Activated CD4-positive, CD25-positive, alpha-beta regulatory T cell treated with anti-CD3 and anti-CD28 coated beads, Interleukin-2, amount 50 U/mL, for 24 hours (primary cell): ENCODE measurements at places on chromosomes 2 and 18.

DNA sequence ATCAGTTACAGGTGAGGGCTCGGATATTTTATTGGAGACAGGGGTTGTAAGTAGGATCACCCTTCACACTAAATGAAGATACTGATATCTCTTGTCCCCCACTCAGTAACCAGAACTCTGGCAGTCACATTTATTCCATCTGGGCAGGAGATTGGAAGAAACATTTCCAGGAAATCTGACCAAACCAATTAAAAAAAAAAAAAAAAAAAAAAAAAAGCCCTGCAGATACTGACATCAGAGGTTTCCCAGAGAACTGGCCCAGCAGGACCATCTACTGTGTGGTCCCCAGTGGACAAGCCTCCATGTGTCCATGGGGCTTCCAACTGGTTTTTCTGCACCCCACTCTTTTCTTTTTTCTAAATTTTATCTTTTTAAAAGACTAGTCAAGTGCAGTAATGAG, 41.3 kb downstream of the SH2D6 start:
- ATAC-seq, result no peak

GRCh38 chr2:233360771-233361176, 6.5 kb downstream of the DGKD start:
- no peak for ATAC-seq

- no peak for ATAC-seq
Measured at GRCh38 chr18:51666763-51667191, 469.3 kb upstream of the MEX3C start.

DNA sequence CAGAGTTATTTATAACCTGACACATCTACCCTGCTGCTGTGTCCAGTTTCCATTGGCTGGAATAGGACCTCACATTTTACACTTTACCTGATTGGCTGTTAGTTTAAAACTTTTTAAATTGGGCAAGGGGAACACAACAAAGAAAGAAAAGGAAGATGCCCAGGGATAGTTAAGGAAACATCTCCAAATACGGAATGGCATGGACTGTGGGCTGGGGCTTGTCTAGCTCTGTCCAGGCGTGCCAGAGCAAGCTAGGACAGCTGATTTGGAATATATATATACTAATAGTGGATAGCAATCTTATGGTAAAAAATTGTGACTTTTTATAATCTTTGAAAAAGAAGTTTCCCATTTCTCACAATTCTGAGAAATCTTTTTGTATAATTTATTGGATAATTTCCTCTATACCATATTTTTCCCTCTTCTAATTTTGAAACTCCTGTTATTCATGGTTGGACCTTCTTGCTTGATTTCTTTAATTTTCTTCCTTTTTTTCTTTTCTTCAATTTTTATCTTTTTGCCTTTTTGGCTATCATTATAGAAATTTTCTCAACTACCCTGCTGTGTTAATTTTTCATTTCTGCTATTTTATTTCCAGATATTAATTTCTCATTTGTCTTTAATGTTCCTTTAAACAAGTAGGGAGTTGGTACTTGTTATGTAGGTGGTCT, 55.9 kb downstream of the COMMD1 start:
- no peak for ATAC-seq

DNA sequence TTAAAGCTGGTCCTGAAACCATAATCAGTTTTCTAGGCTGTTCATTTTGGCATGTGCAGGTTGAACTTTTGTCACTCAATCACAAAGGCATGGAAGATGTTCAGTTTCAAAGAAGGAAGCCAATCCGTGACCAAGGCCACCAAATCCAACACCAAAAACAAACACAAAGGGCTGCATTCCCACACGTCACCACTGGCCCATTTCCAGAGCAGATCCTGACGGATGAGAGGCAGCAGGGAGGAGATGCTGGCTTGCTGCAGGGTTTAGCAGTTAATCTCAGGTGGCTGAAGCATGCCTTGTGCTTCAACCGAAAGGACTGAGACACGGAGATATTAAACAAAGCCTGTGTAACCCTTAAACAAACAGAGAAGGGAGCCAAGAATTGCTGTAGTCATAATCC, 191.9 kb upstream of the CTAGE1 start:
- ATAC-seq, result no peak

GRCh38 chr2:132521341-132521740, 104.7 kb downstream of the GPR39 start:
- ATAC-seq, result no peak

DNA sequence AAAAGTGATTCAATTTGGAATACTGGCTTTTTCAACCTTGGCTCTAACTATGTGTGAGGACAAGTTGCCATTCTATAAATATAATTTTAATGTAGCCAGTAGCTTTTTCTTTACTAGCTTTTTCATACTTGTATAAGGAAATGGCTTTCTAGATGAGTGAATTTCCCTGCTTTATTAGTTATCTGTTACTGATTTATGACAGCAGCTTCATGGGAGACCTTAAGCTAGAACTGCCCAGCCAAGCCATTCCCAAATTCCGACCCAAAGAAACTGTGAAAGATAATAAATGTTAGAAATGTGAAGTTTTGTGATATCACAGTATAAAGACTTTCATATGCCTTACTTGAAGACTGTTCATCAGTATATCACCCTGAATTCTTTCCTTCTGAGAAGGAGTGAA, 32.3 kb downstream of the BABAM2 start:
- no peak for ATAC-seq

- no peak for ATAC-seq
Measured at GRCh38 chr2:40177366-40177765, 274.5 kb downstream of the SLC8A1 start.

- no peak for ATAC-seq
Measured at GRCh38 chr2:32427672-32428610, 71.1 kb downstream of the BIRC6 start.

- ATAC-seq, result no peak
Measured at GRCh38 chr18:59620381-59620780, 76.8 kb downstream of the CCBE1 start.

DNA sequence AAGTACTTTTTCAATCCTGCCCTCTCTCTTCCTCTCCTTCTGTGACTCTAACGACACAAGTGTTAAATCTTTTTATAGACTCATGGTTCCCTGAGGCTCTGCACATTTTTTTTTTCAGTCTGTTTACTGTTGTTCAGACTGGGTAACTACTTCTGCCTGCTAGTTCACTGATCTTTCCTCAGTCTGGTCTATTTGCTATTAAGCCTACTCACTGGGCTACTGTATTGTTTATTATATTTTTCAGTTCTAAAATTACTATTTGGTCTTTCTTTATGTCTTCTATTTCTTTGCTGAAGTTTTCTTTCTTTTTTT, 21.3 kb downstream of the PPP3R1 start:
- no peak for ATAC-seq

GRCh38 chr18:46302528-46303485, 198.6 kb downstream of the HAUS1 start:
- ATAC-seq, result no peak

GRCh38 chr2:223465793-223466192, 136.4 kb downstream of the SCG2 start:
- ATAC-seq, result no peak

DNA sequence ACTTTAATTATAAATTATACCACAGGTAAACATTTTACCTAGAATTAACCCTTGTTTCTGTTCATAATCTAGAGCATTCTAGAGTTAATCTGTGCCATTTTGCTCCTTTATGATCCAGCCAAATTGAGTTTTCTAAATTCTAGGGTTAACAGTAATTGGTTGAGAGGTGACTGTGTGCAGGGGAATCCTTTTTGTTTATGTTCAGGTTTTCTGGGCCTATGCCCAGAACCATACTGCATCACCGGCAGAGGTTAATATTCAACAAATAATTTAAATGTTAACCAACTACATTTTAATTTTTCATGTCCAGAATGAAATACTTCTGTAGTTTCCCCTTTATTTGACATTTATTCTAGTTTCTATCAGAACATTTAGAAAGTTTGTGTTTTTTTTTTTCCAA, 32.3 kb downstream of the CARF start:
- no peak for ATAC-seq

- ATAC-seq, result no peak
Measured at GRCh38 chr2:226728996-226729395, 70.6 kb downstream of the IRS1 start.

- ATAC-seq, result no peak
Measured at GRCh38 chr2:106649306-106649705, 162.1 kb downstream of the CD8B2 start.

- ATAC-seq, result no peak
Measured at GRCh38 chr2:237943395-237944094, 23.3 kb upstream of the UBE2F start.

DNA sequence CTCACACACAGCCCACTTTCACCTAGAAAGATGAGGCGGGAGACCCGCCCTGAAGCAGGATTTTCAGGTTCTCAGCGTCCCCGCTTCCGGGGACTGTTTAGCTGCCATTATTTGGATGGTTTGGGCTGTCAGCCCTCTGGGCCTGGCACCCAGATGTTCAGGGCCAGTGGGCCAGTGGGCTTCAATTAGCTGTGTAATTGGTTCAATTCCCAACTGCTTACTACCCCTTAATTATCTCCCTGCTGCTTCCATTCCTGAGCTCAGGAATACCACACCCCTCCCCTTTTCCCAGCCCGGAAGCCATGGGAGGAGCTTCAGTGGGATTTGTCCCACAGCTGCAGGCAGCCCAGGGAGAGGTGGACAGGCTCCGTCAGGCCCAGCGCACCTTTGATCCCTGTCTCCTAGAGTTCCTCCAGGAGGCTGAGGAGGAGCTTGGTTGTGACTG, 114.1 kb upstream of the MYCN start:
- ATAC-seq, result no peak

GRCh38 chr2:199535445-199536177, 77.9 kb upstream of the SATB2 start:
- ATAC-seq, result no peak

DNA sequence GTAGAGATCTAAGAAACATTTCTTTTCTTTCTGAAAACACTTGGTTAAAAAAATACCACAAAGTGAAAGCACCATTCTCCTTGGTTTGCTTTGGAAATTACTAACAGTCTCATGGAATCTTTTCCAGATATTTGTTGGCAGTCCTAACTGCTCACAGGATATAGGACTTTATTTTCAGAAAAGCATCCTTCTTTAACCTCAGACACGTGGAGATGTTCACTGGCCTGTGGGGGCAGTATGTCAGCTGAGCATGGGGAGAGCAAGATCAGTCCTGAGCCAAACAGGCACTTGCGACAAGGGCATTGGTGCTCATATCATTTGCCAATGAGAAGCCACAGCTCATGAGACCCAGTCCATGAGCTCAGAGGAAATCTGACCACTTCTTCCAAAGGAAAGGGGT, 371.9 kb downstream of the NBAS start:
- no peak for ATAC-seq
